Pancreas (tissue), 10 donors: ENCODE measurements at places on chromosomes 3 and 15. TPM values are rescaled to one million over a fixed set of nuclear protein-coding genes. Genes with fewer than 3 reads are reported as not detected.

CHRNB4 gene
- not detected for total RNA-seq

PIGBOS1 gene
- 4.3 TPM for total RNA-seq

UBAP1L gene
- 2.4 TPM for total RNA-seq

GP5 gene
- not detected for total RNA-seq

PLA2G4B gene
- 3.7 TPM for total RNA-seq

UBE2Q2 gene
- 10.6 TPM for total RNA-seq

XRN1 gene
- total RNA-seq = 21.5 TPM

TICRR gene
- not detected for total RNA-seq

ANKRD63 gene
- total RNA-seq = not detected

MAP6D1 gene
- total RNA-seq = 2.5 TPM

GOLGA8G gene
- not detected for total RNA-seq

PLCH1 gene
- total RNA-seq = 3.6 TPM

GPR62 gene
- total RNA-seq = 0.09 TPM

DBR1 gene
- 4.6 TPM for total RNA-seq

SUSD5 gene
- 0.49 TPM for total RNA-seq

RETNLB gene
- not detected for total RNA-seq

GASK1A gene
- 1.9 TPM for total RNA-seq

SI gene
- total RNA-seq = not detected

TADA3 gene
- total RNA-seq = 19.4 TPM

CFAP161 gene
- 0.24 TPM for total RNA-seq

ADIPOQ gene
- 15.1 TPM for total RNA-seq

FAH gene
- total RNA-seq = 5.9 TPM

NR1I2 gene
- total RNA-seq = 0.31 TPM

IRAK2 gene
- 3.5 TPM for total RNA-seq

PSTPIP1 gene
- total RNA-seq = 4.2 TPM

SCN5A gene
- not detected for total RNA-seq

CPNE4 gene
- 0.66 TPM for total RNA-seq

MYZAP gene
- total RNA-seq = 6.7 TPM

GOLGA8T gene
- total RNA-seq = 0.19 TPM

TPRG1 gene
- total RNA-seq = 4.4 TPM

B3GALNT1 gene
- 7.7 TPM for total RNA-seq

RASGRP1 gene
- total RNA-seq = 1.8 TPM
